Progenitor cell of endocrine pancreas (in vitro differentiated cells): ENCODE measurements at places on chromosomes 6 and 20. TPM values are rescaled to one million over a fixed set of nuclear protein-coding genes. Genes with fewer than 3 reads are reported as not detected.

The GSTA3 gene
- total RNA-seq: not detected in 2 replicates

- peak; percentile 53 for DNase-seq
Observed at GRCh38 chr6:147508042-147508865, at the start of gene SAMD5. SAMD5 (plus strand) TSS chr6:147508690; CDS start chr6:147508929, 239 bp downstream.

- DNase-seq: no peak
Observed at GRCh38 chr20:55777641-55778040, 227.7 kb downstream of the CBLN4 start.

The ZC2HC1B gene
- total RNA-seq: not detected in 2 replicates

The RIPPLY2 gene
- not detected in 2 replicates for total RNA-seq

The OR14J1 gene
- total RNA-seq: not detected in 2 replicates

DNA sequence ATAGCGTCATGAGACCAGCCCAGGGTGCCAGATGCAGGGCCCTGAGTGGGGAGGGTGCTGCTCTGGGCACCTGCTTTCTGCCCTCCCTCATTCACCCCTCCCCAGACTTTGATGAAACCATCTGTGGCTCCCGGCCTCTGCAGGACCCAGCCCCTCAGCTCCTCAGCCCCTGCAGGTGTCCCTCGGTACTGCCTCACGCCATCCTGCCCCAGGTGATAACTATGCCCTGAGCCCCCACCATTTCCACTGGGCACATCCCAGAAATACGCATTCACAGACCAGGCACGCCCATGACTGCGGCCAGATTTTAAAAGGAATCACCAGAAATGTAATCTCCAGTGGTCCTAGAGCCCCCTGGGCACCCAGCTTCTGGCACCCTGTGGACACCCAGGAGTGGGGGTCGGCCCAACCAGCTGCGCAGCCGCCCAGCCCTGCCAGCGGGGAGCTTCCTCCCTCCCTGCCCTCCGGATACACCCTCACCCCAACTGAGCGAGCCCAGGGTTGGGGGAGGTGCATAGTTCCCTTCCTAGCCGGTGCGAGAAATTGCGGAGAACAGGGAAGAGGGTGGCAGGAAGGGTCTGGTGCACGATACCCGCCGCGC, 615 bp upstream of the NTSR1 start:
- no peak for DNase-seq

DNA sequence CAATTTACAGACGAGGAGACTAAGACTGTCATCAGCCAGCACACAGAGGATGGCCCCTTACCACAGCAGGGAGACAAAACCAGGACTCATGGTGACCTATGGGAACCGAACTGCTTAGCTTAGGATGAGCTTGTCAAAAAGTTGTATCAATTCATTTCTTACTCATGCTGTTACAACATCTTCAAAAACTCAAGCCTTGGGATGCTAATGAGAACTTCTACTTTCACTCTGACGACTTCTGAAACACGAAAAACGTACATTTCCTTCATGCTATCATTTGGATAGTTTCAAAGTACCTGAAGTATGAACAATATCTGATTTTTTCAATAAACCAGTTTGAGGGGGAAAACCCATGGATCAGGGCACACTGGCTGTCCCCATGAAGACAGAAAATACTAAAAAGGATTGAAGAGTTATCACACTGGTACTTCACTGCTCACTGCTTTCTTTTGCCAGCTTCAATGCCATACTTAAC, 31.9 kb downstream of the HIVEP2 start:
- no peak for DNase-seq
